ENCODE measurements at places on chromosomes 12 and 14.

DNA sequence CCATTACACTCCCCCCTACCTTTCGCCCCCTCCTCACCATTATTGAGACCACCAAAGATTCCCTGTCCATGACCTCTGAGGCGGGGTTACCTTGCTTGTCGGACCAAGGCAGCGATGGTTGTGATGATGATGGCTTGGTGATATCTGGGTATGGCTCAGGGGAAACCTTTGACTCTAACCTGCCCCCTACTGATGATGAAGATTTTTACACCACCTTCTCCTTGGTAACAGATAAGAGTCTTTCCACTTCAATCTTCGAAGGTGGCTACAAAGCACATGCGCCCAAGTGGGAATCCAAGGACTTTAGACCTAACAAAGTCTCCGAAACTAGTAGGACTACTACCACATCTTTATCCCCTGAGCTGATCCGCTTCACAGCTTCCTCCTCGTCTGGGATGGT lies 350.2 kb downstream of the DIO2 start:
- no peak for DNase-seq

DNA sequence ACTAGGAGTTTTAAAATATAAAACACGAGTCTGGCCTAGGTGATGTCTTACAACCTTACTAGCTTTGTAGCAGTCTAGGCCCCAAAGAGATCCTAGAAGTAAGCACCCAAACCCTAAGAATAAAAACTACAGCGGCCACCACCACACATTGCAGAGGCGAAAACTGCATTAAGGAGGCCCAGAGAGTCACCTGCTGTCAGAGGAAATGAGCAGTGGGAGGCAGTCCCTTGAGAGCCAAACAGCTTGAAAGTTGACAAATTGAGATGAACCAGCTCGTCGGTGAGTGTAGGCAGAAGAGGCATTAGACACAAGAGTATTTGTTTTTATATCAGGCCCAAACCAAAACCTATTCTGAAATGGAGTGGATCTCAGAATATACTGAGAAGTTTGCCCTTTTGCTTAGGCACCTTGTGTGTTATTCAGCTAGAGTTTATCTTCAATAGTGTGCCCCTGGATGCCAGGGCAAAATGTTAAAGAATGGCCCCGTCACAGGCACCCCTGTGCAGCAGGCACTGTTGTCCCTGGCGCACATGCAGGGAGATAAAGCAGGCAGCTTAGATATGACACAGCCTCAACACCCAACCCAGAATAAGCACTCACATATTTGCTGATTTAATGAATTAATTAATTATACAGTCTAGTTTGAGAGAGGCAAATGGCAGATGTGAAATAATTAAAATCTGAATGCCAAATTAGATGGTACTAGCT lies 56.7 kb downstream of the TTC7B start:
- DNase-seq: no peak

- DNase-seq: no peak
Observed at GRCh38 chr12:1799051-1799881, 21.1 kb upstream of the LRTM2 start.

GRCh38 chr12:2650261-2651067 lies 144.3 kb upstream of the FKBP4 start:
- DNase-seq: no peak

GRCh38 chr14:29721586-29721985 lies 206.1 kb downstream of the PRKD1 start:
- no peak for DNase-seq

GRCh38 chr14:91272341-91273272 lies 28.1 kb upstream of the GPR68 start:
- no peak for DNase-seq

- no peak for DNase-seq
Observed at GRCh38 chr14:98689951-98690350, 582.0 kb downstream of the BCL11B start.

DNA sequence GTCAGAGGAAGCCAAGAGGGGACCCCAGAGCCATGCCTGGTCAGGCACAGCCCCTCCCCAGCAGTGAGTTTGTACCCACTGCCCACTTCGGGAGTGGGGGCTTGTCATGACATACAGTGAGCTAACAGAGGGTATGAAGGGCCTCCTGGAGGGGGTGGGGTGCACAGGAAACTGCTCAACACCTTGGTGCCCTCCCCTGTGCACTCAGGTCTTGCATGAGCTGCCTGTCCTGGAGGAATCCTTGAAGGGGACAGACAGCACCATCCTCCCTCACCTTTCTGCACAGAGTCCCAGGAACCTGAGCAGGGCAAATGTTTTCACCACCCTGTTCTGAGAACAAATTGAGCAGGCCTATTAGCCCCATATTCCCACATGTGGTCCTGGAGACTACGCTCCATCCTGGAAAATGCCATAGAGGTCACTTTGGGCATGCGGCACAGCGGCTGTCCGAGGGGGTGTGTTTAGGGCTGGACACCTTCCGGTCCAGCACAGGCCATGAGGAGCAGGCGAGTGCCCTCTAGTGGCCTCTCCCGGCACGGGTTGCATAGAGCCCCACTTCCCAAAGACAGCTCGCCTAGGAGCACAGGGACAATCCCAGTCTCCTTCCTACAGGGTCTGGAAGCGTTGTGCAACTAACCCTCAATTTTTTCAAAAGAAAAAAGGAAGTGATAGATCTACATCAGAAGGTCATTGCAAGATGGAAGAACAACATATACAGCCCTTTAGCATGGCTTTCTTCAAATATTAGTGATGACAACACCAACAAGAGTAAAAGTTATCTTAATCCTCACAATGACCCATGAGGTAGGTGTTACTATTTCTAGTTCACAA lies 31.9 kb upstream of the ZFP36L1 start:
- DNase-seq: peak; percentile 28

- DNase-seq: no peak
Observed at GRCh38 chr12:60100160-60100559, 504.3 kb downstream of the SLC16A7 start.

- no peak for DNase-seq
Observed at GRCh38 chr12:684416-684815, 21.2 kb upstream of the NINJ2 start.

GRCh38 chr12:126784328-126784921 lies 1482.5 kb upstream of the TMEM132C start:
- no peak for DNase-seq

- DNase-seq: no peak
Observed at GRCh38 chr12:22477894-22478287, 66.5 kb downstream of the C2CD5 start.

GRCh38 chr12:6354495-6355393 lies 12.9 kb upstream of the TNFRSF1A start:
- DNase-seq: no peak

- DNase-seq: no peak
Observed at GRCh38 chr12:38785381-38785780, 120.0 kb downstream of the CPNE8 start.

- no peak for DNase-seq
Observed at GRCh38 chr12:32475724-32476123, 76.4 kb downstream of the FGD4 start.

GRCh38 chr14:95069018-95069417 lies 88.3 kb downstream of the DICER1 start:
- no peak for DNase-seq

GRCh38 chr12:109097435-109098182 lies at the start of gene UNG:
Gene UNG (plus strand): TSS chr12:109097597. CDS start chr12:109097680, 83 bp downstream.
- peak; percentile 96 for DNase-seq

DNA sequence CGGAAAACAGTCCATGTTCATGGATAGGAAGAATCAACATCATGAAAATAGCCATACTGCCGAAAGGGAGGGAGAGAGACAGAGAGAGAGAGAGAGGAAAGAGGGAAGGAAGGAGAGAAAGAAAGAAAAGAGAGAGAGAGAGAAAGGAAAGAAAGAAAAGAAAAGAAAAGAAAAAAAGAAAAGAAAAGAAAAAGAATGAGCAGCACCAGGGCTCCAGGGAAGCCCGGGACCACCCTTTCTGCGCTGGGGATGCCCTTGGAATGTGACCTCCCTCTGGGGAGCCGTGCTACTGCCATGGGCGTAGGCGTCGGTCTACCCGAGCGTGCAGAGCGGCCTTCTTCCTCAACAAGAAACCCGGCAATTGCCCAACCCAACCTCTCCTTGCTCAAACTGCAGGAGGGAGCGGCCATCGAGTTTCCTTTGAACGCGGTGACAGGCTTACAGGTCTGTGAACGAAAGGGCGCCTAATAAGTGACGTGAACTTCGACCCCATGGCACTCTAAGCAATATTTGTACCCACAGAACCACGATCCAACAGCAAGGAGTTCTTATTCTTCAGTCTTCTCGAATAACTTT lies 16.9 kb downstream of the OR6S1 start:
- peak; percentile 27 for DNase-seq

DNA sequence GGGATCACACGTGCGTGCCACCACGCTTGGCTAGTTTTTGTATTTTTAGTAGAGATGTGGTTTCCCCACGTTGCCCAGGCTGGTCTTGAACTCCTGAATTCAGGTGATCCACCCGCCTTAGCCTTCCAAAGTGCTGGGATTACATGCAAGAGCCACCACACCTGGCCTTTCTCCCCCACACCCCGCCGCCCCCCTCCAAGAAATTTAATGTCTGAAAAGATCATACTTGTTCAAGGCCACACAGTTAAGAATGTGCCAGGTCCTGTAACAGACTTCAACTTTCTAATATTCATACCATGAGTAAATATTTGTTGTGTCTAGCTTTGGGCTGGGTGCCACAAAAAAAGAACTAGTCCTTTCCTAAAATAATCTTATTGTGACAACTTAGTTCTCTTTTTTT lies 9.1 kb downstream of the GATC start:
- no peak for DNase-seq

DNA sequence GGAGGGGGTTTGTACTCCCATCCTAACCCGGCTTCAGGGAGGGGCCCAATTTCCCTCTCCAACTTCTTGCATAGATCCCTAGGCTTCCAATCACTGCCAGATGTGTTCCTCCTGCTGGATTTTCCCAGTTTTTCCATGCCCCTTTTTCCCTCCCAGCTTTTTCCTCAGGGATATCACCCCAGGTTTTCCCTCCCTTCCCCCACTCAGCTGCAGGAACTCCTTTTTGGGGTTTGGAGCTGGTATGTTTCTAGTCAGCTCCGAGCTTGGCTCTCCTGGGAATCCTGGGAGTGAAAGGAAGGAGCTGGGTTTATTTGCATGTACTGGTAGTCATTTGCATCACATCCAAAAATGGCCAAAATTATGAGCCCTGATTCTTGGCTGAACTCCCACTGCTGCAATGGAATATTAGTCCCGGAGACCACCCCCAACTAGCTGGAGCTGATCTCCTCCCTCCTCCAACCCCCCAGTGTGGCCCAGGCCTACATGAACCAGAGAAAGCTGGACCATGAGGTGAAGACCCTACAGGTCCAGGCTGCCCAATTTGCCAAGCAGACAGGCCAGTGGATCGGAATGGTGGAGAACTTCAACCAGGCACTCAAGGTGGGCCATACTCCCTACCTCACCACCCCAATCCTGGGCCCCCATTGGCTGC lies 1.4 kb upstream of the RDH5 start:
- DNase-seq: no peak

DNA sequence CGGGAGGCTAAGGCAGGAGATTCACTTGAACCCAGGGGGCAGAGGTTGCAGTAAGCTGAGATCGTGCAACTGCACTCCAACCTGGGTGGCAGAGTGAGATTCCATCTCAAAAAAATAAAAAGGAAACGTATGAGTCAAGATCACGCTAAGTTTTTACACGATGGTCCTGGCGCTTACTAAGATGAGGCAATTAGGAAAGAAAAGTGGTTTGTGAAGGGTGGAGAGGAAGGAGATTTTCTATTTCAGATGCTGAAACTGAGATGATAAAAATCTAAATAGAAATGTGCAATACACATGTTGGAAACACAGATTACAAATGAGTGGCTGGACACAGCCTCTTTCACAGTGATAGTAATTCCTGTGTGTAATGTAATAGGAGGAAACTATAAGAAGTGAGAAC lies 63.2 kb downstream of the KDM5A start:
- DNase-seq: no peak

GRCh38 chr14:65131301-65131701 lies 29.0 kb upstream of the MAX start:
- DNase-seq: no peak

DNA sequence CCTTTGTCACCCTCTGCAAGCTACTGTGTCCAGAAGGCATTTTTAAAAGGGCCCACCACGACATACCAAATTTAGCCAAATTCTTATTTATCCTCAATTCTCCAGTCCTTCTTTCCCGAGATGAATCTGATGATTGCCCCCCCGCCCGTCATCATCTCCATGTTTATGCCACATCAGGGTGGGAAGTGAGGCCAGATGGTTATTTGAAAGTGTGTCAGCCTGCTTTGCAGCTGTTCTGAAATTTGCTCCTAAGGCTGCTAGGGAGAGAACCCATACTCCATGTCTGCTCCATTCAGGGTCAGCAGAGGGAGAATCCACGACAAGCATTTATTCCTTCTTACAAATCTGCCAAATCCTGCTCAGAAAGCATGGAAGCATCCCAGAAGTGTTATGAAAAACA lies 337.8 kb downstream of the ADAMTS20 start:
- no peak for DNase-seq

GRCh38 chr12:102421802-102422583 lies 58.4 kb downstream of the IGF1 start:
- DNase-seq: no peak

DNA sequence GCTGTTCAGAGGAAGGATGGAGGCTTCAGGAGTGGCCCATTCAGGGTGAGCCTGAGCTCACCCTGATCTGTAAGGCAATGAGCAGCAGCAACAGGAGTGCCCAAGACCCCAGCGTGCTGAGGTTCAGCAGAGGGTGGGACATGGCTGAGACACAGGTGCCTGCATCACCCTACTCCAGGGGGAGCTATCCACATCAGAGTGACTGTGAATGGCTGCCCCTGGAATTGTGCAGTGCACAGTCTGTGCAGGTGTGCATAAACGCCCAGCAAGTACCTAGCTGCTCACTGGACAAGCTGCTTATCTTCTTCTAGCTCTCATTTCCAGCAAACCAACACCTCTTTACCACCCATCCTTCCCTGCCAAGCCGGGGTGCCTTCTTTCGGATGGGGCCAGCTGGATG lies 140.6 kb upstream of the PRMT8 start:
- DNase-seq: no peak

DNA sequence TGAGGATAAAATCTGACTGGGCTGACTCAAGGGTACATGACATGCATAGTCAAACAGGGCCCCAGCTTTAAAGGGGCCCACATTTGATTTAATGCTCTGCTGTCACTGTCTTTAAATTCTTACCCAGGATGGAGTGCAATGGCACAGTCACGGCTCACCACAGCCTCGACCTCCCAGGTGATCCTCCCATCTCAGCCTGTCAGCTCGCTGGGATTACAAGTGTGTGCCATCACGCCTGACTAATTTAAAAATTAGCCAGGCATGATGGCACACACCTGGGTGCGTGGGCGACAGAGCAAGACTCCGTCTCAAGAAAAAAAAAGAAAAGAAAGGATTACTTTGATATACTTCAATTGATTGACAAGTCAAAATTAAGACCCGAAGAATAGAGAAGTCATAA lies 9.2 kb upstream of the PLBD1 start:
- no peak for DNase-seq

GRCh38 chr12:24798335-24798734 lies 150.6 kb downstream of the BCAT1 start:
- DNase-seq: no peak

- no peak for DNase-seq
Observed at GRCh38 chr14:72236629-72237028, 304.4 kb downstream of the RGS6 start.
